Activated B cell treated with CpG ODN at 0.5 μM for 24 hours (primary cell): ENCODE measurements at places on chromosomes 16 and 17. TPM values are rescaled to one million over a fixed set of nuclear protein-coding genes. Genes with fewer than 3 reads are reported as not detected.

DNA sequence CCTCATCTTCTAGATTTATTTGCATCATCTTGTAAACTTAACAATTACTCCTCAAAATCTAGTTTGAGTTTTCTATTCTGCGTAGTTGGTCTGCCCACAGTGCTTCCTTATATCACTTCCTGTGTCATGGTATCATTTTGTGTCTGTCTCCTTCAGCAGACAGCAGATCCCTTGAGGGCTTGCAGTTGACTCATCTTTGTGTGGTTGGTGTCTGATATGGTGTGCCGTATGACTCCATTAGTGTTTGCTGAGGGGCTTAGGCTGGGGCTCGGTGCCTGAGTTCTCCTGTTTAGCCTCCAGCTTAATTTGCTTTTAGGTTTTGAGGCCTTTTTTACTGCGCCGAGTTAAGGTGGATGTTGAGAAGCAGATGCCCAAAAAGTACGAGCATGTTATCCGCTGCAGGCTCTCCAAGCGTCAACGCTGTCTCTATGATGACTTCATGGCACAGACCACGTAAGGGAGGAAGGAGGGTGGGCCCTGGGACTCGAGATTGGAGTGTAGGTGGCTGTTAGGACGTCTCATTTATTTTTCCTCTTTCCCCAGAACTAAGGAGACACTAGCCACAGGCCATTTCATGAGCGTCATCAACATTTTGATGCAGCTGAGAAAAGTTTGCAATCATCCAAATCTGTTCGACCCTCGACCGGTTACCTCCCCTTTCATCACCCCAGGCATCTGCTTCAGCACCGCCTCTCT, 16.9 kb downstream of the SRCAP start:
- H3K27ac ChIP-seq = peak overlapping the region; percentile 91
- no peak for DNase-seq
- H3K36me3 ChIP-seq = peaks cover 87% of the 10 kb centered on the region
- H3K27me3 ChIP-seq = no peaks in the 10 kb centered on the region
- peak overlapping the region; percentile 50 for H3K4me3 ChIP-seq
- peaks cover 26% of the 10 kb centered on the region for H3K4me1 ChIP-seq

The SLC6A4 gene
- not detected in 2 replicates for total RNA-seq

DNA sequence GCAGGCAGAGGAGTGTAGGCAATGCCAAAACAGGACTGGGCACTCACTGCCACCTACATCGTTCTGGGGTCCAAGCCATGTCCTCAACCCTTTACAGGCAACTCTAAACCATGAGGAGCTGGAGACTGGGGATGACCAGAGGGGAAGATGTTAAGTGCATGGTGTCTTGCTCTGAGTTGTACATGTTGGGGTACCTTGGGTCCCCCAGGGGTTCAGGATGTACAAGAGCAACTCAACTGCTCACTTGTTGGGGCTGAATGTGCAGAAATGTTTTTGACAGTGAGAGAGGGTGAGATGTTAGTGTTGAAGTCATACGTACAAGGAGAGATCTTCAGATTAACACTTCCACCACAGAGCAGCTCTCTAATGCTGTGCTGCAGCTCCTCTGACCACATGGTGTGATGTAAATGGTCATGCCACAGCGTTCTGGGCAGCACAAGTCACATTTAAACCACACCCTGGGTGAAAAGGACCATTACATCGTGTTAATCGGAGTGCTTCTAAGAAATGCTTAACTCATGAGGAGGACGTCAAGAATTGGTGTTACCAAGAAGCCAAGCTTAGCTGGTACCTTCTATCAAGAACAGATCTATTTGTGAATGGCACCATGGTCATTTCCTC, 2.4 kb downstream of the CCL18 start:
- H3K27me3 ChIP-seq = peaks cover 3% of the 10 kb centered on the region
- DNase-seq = no peak
- no peak overlapping the region for H3K4me3 ChIP-seq
- peaks cover 5% of the 10 kb centered on the region for H3K4me1 ChIP-seq

DNA sequence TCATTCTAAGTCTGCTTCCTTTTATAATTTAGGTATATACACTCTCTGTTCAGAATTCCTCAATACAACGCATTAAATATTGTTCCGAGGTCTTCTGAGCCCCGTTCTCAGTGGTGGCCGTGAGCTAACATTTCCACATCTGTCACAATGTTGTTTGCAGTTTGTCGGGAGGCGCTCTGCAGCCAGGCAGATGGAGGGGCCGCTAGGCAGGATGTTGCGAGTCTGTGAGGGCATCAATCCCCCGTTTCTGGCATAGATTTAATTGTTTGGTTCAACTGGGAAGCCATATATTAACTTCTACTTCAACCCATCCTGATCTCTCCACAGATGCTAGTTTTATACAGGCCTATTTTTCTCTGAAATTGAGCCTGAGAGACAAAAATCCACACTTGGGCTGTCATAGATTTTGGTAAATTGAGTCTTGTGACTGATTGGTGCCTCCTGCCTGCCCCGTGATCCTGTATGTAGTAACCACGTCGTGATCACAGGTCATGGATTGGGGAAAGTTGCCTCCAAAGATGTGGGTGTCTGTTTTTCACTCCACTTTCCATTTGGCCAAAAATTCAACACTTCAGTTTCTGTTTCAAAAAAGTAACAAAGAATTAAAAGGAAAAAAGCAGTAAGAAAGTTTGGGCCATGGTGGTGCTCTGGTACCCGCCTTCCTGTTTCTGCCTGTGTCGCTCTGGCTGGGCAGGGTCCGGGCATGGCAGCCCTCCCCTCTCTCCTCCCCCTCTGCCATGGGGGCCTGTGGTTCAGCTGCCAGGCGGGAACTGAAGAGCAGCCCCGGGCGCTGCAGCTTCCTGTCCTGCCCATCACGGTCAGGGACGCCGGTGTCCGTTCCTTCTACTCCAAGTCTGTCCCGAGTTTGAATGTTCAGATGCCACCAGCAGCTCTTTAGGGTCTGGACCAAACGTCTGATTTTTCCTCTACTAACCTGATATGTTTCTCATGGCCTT, 41.5 kb downstream of the RPTOR start:
- no peak overlapping the region for H3K4me3 ChIP-seq
- H3K27me3 ChIP-seq = no peaks in the 10 kb centered on the region
- peaks cover 8% of the 10 kb centered on the region for H3K4me1 ChIP-seq

- DNase-seq = no peak
- no peaks in the 10 kb centered on the region for H3K36me3 ChIP-seq
- H3K27ac ChIP-seq = no peak overlapping the region
- no peaks in the 10 kb centered on the region for H3K4me1 ChIP-seq
Measured at GRCh38 chr16:50535506-50536257, 12.5 kb upstream of the NKD1 start.

- H3K36me3 ChIP-seq = peaks cover 22% of the 10 kb centered on the region
- no peaks in the 10 kb centered on the region for H3K27me3 ChIP-seq
- no peak overlapping the region for H3K4me3 ChIP-seq
- no peak for DNase-seq
- peaks cover 5% of the 10 kb centered on the region for H3K4me1 ChIP-seq
Measured at GRCh38 chr17:29793501-29793900, 136.5 kb downstream of the SSH2 start.

DNA sequence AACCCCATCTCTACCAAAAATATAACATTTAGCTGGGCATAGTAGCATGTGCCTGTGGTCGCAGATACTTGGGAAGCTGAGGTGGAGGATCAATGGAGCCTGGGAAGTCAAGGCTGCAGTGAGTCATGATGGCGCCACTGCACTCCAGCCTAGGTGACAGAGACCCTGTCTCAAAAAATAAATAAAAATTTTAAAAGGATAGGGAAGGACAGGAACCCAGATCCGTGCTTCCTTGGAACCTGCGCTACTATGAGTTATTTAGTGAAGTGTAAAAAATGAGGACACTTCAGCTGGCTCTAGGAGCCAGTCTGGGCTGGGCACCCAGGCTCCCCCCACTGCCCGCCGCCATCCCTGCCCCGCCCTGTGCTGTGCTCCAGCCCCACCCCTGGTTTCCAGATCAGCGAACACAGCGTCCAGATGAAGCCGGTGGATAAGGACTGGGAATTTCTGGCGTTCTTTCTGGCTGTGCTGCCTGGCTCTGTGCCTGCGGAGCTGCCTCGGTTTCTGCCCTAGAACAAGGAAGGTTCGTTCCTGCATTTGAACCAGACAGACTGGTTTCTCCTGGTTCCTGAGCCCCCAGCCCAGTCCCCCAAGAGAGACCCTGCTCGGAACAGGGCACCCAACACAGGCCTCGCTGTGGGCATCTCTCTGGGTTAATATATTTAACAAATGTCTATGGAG, 18.5 kb downstream of the PLLP start:
- no peak overlapping the region for H3K27ac ChIP-seq
- H3K36me3 ChIP-seq = no peaks in the 10 kb centered on the region
- DNase-seq = no peak
- no peaks in the 10 kb centered on the region for H3K4me1 ChIP-seq

The BIRC5 gene
- total RNA-seq = 0.81 and 1.0 TPM in 2 replicates

- no peak overlapping the region for H3K4me3 ChIP-seq
- no peak for DNase-seq
Measured at GRCh38 chr17:27536781-27537180, 80.5 kb downstream of the KSR1 start.

The KRT33A gene
- total RNA-seq = not detected in 2 replicates

- no peaks in the 10 kb centered on the region for H3K27me3 ChIP-seq
- peaks cover 62% of the 10 kb centered on the region for H3K4me1 ChIP-seq
- H3K4me3 ChIP-seq = peak overlapping the region; percentile 97
Measured at GRCh38 chr17:44345454-44346026, 438 bp downstream of the GRN start.

DNA sequence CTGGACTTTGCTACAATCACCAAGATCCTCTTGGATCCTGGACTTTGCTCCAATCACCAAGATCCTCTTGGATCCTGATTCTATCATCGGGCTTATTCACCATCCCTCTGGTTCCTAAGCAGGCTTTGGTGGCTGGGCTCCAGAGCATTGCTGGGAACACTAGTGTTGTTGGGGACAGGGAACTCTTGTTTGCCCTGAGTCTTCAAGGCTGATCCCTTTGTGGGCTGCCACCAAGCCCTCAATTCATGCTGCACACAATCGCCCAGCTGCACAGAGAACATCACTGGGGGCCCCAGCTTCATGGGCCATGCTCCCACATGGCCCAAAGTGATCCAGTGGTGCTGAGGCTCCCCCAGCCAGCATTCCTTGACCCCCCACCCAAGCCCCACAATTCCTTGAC, 88.3 kb downstream of the TMEM132E start:
- H3K27me3 ChIP-seq = peaks cover 9% of the 10 kb centered on the region
- no peaks in the 10 kb centered on the region for H3K36me3 ChIP-seq
- no peak overlapping the region for H3K4me3 ChIP-seq
- DNase-seq = no peak

The PRSS27 gene
- 1.5 and 1.8 TPM in 2 replicates for total RNA-seq

The CTF1 gene
- 0.56 and 0.62 TPM in 2 replicates for total RNA-seq

The TM4SF5 gene
- not detected in 2 replicates for total RNA-seq

GRCh38 chr17:1956134-1956533, 69.0 kb downstream of the RTN4RL1 start:
- no peaks in the 10 kb centered on the region for H3K4me1 ChIP-seq
- H3K27me3 ChIP-seq = peaks cover 4% of the 10 kb centered on the region
- no peak overlapping the region for H3K4me3 ChIP-seq
- H3K27ac ChIP-seq = no peak overlapping the region
- no peaks in the 10 kb centered on the region for H3K36me3 ChIP-seq

GRCh38 chr17:17843096-17843495, 6.3 kb upstream of the SREBF1 start:
- DNase-seq = no peak
- no peak overlapping the region for H3K4me3 ChIP-seq
- peaks cover 3% of the 10 kb centered on the region for H3K36me3 ChIP-seq
- H3K27ac ChIP-seq = no peak overlapping the region
- H3K27me3 ChIP-seq = no peaks in the 10 kb centered on the region
- peaks cover 24% of the 10 kb centered on the region for H3K4me1 ChIP-seq

DNA sequence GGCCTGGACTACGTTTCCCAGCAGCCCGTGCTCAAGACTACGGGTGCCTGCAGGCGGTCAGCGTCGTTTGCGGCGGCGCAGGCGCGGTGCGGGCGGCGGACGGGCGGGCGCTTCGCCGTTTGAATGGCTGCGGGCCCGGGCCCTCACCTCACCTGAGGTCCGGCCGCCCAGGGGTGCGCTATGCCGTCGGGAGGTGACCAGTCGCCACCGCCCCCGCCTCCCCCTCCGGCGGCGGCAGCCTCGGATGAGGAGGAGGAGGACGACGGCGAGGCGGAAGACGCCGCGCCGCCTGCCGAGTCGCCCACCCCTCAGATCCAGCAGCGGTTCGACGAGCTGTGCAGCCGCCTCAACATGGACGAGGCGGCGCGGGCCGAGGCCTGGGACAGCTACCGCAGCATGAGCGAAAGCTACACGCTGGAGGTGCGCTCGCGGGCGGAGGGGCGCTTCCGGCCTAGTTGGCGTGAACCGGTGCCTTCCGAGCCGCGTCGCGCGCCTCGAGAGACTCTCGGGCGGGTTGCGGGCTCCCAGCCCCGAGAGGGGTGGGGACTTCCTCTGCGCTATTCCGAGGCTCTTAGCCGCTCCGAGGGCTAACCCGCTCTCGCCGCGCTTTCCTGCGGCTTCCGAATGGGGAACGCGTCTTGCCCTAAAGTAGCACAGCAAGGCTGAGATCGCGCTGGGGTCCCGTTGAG, at the start of gene RBL2:
Gene RBL2, plus strand, starts transcription at position 95 of the 689 bp plus-strand sequence. Its CDS starts 86 bp downstream, at position 181.
- peak; percentile 82 for DNase-seq
- peak within 1 kb of the TSS; percentile 93 for H3K27ac ChIP-seq
- H3K36me3 ChIP-seq = peaks cover 17% of the 10 kb centered on the region
- H3K4me1 ChIP-seq = peaks cover 34% of the 10 kb centered on the region

The IRX5 gene
- 0.07 TPM in 1 of 2 replicates, not detected in the other for total RNA-seq

DNA sequence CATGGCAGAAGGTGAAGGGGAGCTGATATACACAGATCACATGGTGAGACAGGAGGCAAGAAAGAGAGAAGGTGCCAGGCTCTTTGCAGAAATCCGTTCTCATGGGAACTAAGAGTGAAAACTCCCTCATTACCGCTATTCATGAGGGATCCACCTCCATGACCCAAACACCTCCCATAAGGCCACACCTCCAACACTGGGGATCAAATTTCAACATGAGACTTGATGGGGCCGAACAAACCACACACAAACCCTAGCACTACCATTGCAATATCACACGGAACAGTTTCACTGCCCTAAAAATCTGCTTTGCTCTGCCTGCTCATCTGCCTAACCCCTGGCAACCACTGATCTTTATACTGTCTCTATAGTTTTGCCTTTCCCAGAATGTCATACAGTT, 34.8 kb downstream of the C17orf67 start:
- no peak for DNase-seq
- H3K27me3 ChIP-seq = no peaks in the 10 kb centered on the region
- H3K27ac ChIP-seq = no peak overlapping the region
- H3K4me3 ChIP-seq = no peak overlapping the region

GRCh38 chr16:27316038-27316680, 2.4 kb downstream of the IL4R start:
- no peaks in the 10 kb centered on the region for H3K27me3 ChIP-seq
- H3K36me3 ChIP-seq = peaks cover 55% of the 10 kb centered on the region
- peak overlapping the region; percentile 90 for H3K27ac ChIP-seq
- no peak for DNase-seq
- peak overlapping the region; percentile 88 for H3K4me3 ChIP-seq

The SKAP1 gene
- 24.3 and 25.3 TPM in 2 replicates for total RNA-seq
